SHP77 (cell line): ENCODE measurements at places on chromosomes 4 and X.

GRCh38 chr4:119657111-119657611 is 28.6 kb upstream of the PDE5A start:
- DNase-seq = no peak

GRCh38 chrX:75229774-75230173 is 44.1 kb upstream of the UPRT start:
- DNase-seq = no peak

- DNase-seq = no peak
Measured at GRCh38 chr4:5758741-5759140, 47.7 kb downstream of the EVC start.

DNA sequence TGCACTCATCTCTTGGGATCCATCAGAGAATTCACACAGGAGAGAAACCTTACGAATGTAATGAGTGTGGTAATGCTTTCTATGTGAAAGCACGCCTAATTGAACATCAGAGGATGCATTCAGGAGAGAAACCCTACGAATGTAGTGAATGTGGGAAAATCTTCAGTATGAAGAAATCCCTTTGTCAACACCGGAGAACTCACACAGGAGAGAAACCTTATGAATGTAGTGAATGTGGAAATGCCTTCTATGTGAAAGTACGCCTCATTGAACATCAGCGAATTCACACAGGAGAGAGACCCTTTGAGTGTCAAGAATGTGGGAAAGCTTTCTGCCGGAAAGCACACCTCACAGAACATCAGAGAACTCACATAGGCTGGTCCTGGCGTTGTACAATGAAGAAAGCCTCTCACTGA is 42.8 kb downstream of the ZNF157 start:
- DNase-seq = no peak

GRCh38 chr4:52950226-52950625 is 88.1 kb downstream of the RASL11B start:
- DNase-seq = no peak

- DNase-seq = no peak
Measured at GRCh38 chr4:76969495-76969894, 19.9 kb downstream of the SEPTIN11 start.

DNA sequence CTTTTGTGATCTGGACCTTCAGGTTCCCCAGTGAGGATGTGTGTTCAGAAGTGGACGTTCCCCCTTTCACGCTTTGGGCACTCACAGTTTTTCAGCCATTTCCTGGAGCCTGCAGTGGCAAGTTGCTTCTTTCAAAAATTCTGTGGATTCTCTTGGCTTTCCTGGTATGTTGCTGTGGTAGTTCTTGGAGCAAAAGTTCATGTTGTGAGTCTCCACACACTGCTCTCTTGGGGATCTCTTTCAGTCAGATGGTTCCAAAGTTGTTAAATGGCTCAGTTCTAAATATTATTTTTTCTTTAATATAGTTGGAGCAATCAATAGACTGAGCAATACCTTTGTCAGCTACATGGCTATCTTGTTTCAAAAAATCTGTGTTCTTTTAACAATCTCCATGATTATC is 28.5 kb upstream of the BANK1 start:
- no peak for DNase-seq

- DNase-seq = no peak
Measured at GRCh38 chr4:117249333-117249732, 164.0 kb upstream of the TRAM1L1 start.

DNA sequence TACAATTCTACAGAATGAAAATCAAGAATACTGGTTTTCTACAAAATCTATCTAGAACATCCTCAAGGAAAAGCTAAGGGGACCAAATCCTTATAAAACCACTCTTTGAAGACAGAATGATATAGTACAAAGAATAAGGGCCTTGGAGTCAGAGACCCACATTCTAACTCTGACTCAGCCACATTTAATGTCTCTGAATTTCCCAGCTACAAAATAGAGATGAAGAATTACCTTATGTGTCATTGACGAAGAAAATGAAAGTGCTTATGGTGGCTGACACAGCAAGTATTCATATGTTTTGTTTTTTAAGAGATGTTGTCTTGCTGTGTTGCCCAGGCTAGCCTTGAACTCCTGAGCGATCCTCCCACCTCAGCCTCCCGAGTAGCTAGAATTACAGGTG is 35.9 kb upstream of the CXorf38 start:
- no peak for DNase-seq
